ENCODE measurements at places on chromosomes 3 and 15. TPM values are rescaled to one million over a fixed set of nuclear protein-coding genes. Genes with fewer than 3 reads are reported as not detected.

The CP gene
- not detected for total RNA-seq

The SH2D7 gene
- total RNA-seq, result not detected

The CNTN4 gene
- 1.00 TPM for total RNA-seq

The PP2D1 gene
- total RNA-seq, result not detected

The SFMBT1 gene
- total RNA-seq, result 7.5 TPM

The ACTRT3 gene
- total RNA-seq, result 3.7 TPM
